Thyroid gland (tissue), 4 donors: ENCODE measurements at places on chromosomes 5 and 9. TPM values are rescaled to one million over a fixed set of nuclear protein-coding genes. Genes with fewer than 3 reads are reported as not detected.
A peak's percentile ranks its signal among the peaks of the same experiment; 100 is the strongest.

SPINK4 gene
- not detected for total RNA-seq

NPR2 gene
- total RNA-seq: 8.2 TPM

GRCh38 chr5:33241802-33242201, 199.0 kb upstream of the TARS1 start:
- no peak for DNase-seq

GRCh38 chr5:173664154-173664526, 47.7 kb upstream of the BOD1 start:
- no peak for DNase-seq

FBP2 gene
- total RNA-seq: not detected

ROR2 gene
- total RNA-seq: 15.9 TPM

- DNase-seq: no peak
Observed at GRCh38 chr5:1445689-1446601, 705 bp upstream of the SLC6A3 start.

GRCh38 chr9:17065062-17065461, 69.8 kb upstream of the CNTLN start:
- peak; percentile 8 for DNase-seq

- DNase-seq: no peak
Observed at GRCh38 chr5:126124706-126125345, 298.4 kb upstream of the GRAMD2B start.

MEF2C gene
- 76.1 TPM for total RNA-seq

ZFP2 gene
- 9.0 TPM for total RNA-seq
